ENCODE measurements at places on chromosomes 1 and 21. TPM values are rescaled to one million over a fixed set of nuclear protein-coding genes. Genes with fewer than 3 reads are reported as not detected.

S100A16 gene
- polyA plus RNA-seq = 515 TPM

KANK4 gene
- not detected for polyA plus RNA-seq

FCGR3A gene
- polyA plus RNA-seq = not detected

USF1 gene
- polyA plus RNA-seq = 34.6 TPM

TSNAX gene
- polyA plus RNA-seq = 19.6 TPM

CBS gene
- polyA plus RNA-seq = 49.6 TPM

A3GALT2 gene
- not detected for polyA plus RNA-seq

RAB25 gene
- not detected for polyA plus RNA-seq

PDZK1 gene
- 1.6 TPM for polyA plus RNA-seq

MCOLN2 gene
- polyA plus RNA-seq = 0.27 TPM

TOR1AIP2 gene
- 20.7 TPM for polyA plus RNA-seq

PAQR6 gene
- polyA plus RNA-seq = 0.67 TPM

BTBD8 gene
- polyA plus RNA-seq = 0.62 TPM

GPR37L1 gene
- not detected for polyA plus RNA-seq

OR2L5 gene
- not detected for polyA plus RNA-seq

ARHGEF10L gene
- polyA plus RNA-seq = 14.5 TPM

GJC2 gene
- polyA plus RNA-seq = 1.7 TPM

ACKR1 gene
- not detected for polyA plus RNA-seq

RGS7 gene
- polyA plus RNA-seq = 0.58 TPM

GJA8 gene
- not detected for polyA plus RNA-seq

SPRR2B gene
- polyA plus RNA-seq = not detected

OSBPL9 gene
- 51.4 TPM for polyA plus RNA-seq

KCNJ15 gene
- 0.07 TPM for polyA plus RNA-seq

SPRR2E gene
- not detected for polyA plus RNA-seq

CHIA gene
- polyA plus RNA-seq = not detected

ARF1 gene
- 1,099 TPM for polyA plus RNA-seq

OR10Z1 gene
- not detected for polyA plus RNA-seq

BRDT gene
- not detected for polyA plus RNA-seq

TBX19 gene
- 0.89 TPM for polyA plus RNA-seq

LCE1C gene
- polyA plus RNA-seq = not detected

OR2T11 gene
- polyA plus RNA-seq = not detected

PROX1 gene
- polyA plus RNA-seq = 0.03 TPM

TRABD2B gene
- not detected for polyA plus RNA-seq

MXRA8 gene
- 502 TPM for polyA plus RNA-seq

SPRR3 gene
- not detected for polyA plus RNA-seq

S100A4 gene
- polyA plus RNA-seq = 15.0 TPM

GPR153 gene
- 6.5 TPM for polyA plus RNA-seq

IL20 gene
- polyA plus RNA-seq = not detected

F5 gene
- not detected for polyA plus RNA-seq

GPR161 gene
- 12.5 TPM for polyA plus RNA-seq

SYNC gene
- polyA plus RNA-seq = 41.3 TPM

BTBD19 gene
- polyA plus RNA-seq = 16.0 TPM

RNF220 gene
- polyA plus RNA-seq = 72.5 TPM

ZNF672 gene
- polyA plus RNA-seq = 12.6 TPM

HSD3B2 gene
- not detected for polyA plus RNA-seq

OR2L13 gene
- polyA plus RNA-seq = not detected

IGSF21 gene
- not detected for polyA plus RNA-seq

UBE4B gene
- 26.5 TPM for polyA plus RNA-seq

PLPPR5 gene
- polyA plus RNA-seq = 0.06 TPM

LHX4 gene
- polyA plus RNA-seq = 0.05 TPM

COL9A2 gene
- 1.3 TPM for polyA plus RNA-seq

KCTD3 gene
- polyA plus RNA-seq = 43.6 TPM

TSPAN1 gene
- 0.89 TPM for polyA plus RNA-seq

HOOK1 gene
- not detected for polyA plus RNA-seq
